Activated naive CD4-positive, alpha-beta T cell treated with Interleukin-2 at 50 U/mL for 16 hours (primary cell): ENCODE measurements at places on chromosomes 2 and 18.
A peak's percentile ranks its signal among the peaks of the same experiment; 100 is the strongest.

DNA sequence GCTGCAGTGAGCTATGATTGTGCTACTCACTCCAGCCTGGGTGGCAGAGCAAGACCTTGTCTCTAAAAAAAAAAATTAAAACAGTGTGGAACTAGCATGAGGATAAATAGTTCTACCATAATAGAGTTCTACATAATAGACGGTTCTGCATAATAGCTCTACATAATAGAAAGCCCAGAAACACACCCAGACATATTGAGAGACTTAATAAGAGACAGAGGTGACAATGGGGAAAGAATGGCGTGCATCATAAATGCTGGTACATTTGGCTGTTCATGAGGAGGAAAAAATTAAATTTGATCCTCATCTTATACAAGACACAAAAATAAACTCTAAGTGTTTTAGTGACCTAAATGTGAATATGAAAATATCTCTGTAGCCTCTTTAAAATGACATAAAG lies 58.5 kb downstream of the PTRHD1 start:
- DNase-seq, result no peak

GRCh38 chr18:2906704-2907549 lies 60.1 kb downstream of the EMILIN2 start:
- peak; percentile 56 for DNase-seq

DNA sequence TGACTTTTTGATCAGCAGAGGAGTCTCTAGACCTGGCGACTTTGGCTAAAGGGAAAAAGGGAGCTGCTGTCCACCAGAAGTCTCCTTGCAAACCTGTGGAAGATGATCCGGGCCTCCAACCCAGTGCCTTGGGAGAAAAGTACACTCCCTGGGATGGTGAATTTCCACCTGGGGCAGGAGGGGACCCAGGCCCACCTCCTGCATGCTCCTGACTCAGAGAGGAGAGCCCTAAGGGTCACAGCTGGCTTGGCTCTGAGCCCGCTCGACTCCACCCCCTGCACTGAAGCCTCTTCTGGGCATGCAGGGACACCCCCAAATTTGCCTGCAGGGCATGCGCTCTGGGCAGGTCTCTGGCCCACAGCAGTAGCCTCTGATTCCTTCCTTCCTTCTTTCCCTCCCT lies 66.5 kb downstream of the PDCL3 start:
- no peak for DNase-seq

- peak; percentile 18 for DNase-seq
Measured at GRCh38 chr2:190984595-190984994, 29.4 kb downstream of the STAT1 start.

DNA sequence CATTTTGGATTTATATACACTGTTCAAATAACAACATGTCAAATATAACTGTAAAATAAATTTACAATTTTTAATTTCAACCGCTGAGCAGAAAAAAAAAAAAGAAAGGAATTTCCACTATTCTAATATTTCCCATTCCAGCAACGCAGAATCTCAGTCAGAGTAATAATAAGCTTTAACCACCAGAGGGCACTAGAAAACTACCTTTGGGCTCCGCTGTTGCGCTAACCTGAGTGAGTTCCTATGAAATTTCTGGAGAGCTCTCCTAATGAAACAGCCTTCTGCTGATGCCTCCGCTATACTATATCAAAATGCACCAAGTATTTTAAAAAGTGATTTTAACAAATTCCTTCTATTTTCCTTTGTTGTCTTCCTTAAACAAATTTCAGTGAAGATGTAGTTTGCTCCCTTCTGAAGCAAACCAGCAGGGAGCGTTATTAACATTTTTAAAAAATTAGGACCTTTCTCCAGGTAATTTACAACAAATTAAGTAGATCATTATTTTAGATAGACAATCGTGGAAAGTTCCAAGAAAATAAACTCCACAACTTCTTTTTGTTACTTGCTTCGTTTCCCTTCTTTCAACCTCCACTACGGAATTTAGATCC lies 23.0 kb downstream of the ERMN start:
- peak; percentile 12 for DNase-seq

GRCh38 chr18:25055076-25055475 lies 296.9 kb downstream of the ZNF521 start:
- no peak for DNase-seq

- no peak for DNase-seq
Measured at GRCh38 chr18:8990276-8991031, 112.0 kb upstream of the NDUFV2 start.

DNA sequence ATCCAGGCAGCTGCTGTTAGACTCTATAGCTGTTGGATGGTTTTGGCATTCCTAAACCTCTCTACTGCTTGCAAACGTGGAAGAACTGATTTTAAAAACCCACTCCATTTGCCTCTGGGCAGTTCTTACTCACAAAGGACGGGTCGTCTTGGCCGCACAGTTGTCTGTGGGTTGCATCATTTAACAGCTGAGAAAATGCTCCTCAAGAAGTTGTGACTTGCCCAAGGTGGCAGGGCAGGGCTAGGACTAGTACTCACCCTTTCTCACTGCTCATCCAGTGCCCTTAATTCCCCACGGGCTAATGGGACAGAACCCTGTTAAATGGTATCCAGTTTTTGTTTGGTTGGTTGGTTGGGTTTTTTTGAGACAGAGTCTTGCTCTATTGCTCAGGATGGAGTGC lies 997 bp upstream of the DRC1 start:
- no peak for DNase-seq

- no peak for DNase-seq
Measured at GRCh38 chr2:19488009-19488691, 129.7 kb upstream of the OSR1 start.

DNA sequence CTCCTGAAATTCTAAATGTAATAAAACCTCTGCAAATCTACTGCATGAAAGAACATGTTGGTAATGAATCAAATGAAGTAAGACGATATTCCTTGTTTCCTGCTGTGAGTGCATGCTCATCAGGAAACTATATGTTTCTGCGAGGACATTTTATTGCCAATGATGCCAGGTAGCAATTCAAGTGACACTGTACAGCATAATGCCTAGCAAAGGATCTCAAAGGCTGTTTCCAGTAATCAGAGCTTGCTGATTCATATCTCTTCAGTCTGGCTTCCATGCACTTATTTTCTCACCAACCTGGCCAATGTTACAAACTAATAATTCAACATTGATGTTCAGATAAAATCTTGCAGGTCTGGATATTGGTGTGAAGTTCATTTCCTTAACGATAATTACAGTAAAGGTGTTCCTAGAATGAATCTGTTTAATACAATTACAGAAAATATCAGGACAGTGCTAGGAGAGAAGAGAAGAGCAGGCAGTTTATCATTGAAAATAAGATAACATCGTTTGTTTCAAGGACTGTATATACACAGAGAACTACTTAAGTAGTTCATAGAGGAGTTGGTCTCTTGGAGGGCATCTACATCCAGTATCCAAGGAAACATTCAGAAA lies 568.5 kb upstream of the SOX11 start:
- no peak for DNase-seq

DNA sequence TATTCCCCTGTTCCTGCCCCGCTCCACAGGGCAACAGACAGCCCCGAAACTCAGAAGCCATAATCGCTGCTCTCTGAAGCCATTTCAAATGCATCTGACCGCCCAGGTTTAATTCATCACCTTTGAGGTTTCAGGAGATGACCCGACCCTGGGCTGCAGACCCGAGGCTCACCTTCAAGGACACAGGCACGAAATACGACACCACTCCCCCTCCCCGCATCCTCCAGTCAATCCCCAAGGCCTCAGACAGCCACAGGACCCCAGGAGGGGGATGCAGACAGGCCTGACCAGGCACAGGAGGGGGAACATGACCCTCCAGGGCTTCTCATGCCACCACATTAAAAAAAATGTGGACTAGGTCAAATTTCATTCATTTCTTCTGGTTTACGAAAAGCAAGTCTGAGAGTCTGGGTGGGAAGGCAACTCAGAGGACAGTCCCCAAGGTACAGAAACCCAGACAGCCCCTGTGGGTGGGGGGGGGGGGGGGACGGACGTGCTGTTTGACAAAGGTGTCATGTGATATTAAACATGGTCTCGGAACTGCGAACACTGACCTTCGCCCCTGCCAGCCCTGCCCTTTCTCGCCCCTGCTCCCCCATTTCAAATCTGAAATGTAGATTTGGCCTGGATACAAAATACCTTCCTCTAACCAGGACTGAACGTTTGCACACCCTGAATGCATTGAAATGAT lies 142.9 kb downstream of the BCL11A start:
- DNase-seq, result no peak

GRCh38 chr18:68723539-68723938 lies 8.6 kb upstream of the TMX3 start:
- no peak for DNase-seq

DNA sequence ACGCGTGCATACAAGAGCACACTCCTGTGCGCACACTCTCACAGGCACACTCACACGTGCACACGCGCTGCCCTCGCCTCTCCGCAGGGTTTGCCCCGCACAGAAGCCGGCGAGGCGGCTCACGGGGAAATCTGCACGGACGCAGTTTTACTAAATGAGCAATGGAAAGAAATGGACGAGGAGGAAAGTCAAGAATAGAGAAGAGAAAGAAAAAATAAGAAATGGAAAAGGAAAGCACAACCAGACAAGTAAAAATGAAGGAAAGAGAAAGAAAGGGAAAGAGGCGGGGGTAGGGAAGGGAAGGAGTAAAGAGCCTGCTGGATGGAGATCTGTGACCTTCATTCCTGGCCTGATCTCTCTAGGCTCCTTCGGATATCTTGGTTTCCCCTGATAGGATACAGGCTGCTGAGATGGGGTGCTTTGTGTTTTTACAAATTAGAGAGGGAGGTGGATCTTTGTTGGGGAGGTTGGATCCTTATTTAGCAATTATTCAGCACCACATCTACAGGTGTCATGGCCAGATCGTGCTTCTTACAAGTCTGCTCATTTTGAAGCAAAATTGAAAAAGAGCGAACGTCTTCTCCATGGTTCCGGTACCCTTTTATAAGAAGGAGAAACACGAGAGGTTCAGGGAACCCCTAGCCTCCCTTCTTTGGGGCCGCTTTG lies 693 bp upstream of the LRP2 start:
- no peak for DNase-seq
